ENCODE measurements at places on chromosomes 6 and 20. TPM values are rescaled to one million over a fixed set of nuclear protein-coding genes. Genes with fewer than 3 reads are reported as not detected.

RFX6 gene
- under 0.01 TPM for total RNA-seq

FOXA2 gene
- not detected for total RNA-seq

SAPCD1 gene
- total RNA-seq: 1.6 TPM

PRSS35 gene
- not detected for total RNA-seq

PROCR gene
- 87.9 TPM for total RNA-seq
